Fibroblast of skin of left quadriceps (primary cell): ENCODE measurements at places on chromosomes 2 and 18.

DNA sequence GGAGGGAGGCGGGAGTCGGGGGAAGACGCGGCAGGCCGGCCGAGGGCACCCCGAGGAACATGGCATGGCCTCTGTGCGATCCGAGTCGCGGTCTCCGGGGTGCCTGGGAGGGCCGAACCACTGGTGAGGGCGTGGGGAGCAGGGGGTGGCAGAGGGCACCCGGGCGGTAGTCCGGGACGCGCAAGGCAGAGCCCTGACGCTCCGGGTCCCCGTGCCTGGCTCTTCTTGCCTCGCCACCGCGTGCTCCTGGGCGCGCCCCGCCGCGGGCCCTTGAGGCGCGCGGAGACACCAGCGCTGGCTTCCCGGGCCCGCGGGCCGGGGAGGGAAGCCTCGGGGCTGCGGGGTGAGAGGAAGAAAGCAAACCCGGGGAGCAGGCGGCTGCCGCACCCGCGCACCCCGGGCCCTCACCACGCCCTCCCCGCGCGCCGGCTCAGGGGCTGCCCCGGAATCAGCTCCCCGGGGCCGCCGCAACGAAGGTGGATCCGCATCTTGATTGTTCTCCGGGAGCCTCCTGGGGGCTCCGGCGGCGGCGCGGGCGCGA lies 4.3 kb downstream of the SOX11 start:
- DNase-seq, result no peak

GRCh38 chr2:239283961-239284795 lies 116.6 kb downstream of the HDAC4 start:
- DNase-seq, result no peak

DNA sequence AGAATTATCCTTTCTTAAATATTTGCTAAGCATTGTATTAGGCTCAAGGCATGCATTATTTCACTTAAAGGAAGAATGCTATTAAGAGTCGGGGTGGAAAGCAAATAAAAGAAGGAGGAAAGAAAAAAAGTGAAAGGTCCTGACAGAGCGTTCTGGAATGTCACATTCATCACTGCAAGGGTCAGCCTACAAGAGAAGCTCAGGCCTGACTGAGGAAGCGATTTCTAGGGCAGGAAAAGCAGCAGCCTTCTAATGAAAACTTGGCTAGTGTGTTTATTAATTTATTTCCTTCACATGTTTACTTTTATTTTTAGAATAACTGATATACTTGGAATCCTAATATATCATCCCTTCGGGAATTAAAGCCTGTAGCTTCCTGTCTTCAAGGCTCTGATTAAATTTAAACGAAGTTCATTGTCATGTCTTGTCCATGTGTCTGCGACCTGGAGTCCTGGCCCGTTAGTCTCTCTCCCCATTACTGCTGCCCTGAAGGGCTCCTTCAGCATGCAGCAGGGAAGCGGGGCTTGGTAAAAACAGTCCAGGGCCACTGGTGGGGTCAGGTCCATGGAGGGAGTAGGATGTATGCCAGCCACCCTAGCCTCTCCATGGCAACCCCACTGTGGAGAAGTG lies 119.2 kb upstream of the CCDC68 start:
- DNase-seq, result no peak

GRCh38 chr2:58634653-58635370 lies 393.7 kb upstream of the FANCL start:
- DNase-seq, result no peak

DNA sequence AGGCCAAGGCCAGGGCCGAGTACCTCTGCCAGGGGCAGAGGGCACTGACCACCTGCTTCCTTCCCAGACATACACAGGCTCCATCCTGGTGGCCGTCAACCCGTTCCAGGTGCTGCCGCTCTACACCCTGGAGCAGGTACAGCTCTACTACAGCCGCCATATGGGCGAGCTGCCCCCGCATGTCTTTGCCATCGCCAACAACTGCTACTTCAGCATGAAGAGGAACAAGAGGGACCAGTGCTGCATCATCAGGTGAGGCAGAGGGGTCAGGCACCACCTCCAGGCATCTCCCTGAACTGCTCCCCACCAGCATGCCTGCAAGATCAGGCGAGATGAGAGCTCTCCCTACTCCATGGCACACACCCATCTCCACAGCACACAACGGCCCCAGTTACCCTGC lies 31.1 kb downstream of the MYO7B start:
- no peak for DNase-seq

DNA sequence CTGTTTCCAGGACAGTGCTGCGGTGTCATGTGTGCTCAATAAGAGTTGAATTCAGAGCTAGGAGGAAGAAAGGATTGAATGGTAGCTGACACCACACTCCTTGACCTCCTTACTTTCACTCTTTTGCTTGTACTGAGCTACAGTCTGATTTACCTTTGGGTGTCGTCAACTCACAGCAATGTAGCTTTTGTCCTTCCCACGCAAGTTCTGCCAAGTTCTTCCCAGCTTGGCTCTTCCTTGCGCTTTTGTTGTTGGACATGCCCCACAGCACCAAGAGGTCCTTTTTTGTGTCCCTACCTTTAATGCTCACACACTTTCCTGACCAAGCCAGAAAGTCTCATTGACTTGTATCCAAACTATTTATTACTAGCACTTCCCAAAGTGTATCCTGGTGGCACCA lies 38.3 kb upstream of the ITGB6 start:
- DNase-seq, result no peak

DNA sequence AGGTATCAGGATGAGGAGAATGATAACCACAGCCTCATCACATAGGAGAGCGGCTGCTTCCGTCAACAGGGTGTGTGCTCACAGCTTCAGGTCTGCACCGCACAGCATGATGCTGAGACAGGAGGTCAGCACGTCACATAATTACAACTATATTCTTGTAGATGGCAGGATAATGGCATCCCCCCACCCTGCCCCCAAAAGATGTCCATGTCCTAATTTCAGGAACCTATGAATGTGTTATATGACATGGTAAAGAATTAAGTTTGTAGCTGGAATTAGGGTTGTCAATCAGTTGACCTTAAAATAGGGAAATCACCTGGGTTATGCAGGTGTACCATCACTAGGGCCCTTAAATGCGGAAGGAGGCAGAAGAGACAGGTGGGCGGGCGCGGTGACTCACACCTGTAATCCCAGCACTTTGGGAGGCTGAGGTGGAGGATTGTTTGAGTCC lies 73.9 kb downstream of the ARL4C start:
- no peak for DNase-seq

DNA sequence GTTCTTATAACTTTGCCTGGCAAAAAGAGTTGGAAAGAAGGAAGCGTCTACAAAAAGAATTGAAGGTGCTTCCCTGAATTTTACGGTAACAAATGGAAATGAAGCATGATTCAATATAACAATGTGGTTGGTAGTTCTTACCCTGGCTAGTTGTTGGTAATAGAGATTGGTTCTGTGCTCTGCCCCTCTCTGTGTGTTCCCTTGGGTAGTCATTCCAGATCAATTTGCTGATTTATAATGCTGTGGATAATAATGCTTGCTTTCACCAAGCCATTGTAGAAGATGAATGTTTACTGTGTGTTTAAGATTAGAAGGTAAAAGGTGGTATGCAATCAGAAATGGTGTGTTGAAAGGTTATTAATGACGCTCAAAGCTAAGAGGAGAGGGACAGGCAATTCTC lies 577.8 kb upstream of the NXPH2 start:
- DNase-seq, result no peak

DNA sequence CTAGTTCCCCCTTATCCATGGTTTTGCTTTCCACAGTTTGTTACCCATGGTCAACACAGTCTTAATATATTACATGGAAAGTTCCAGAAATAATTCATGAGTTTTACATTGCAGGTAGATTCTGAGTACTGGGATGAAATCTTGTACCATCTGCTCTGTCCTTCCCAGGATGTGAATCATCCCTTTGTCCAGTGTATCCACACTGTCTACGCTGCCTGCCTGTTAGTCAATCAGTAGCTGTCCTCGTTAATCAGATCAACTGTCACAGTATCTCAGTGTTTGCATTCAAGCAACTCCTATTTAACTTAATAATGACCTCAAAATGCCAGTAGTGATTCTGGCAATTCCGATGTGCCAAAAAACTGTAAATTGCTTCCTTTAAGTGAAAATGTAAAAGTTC lies 76.3 kb downstream of the DYNC1I2 start:
- DNase-seq, result no peak

- no peak for DNase-seq
Measured at GRCh38 chr2:187900021-187900420, 345.8 kb upstream of the TFPI start.

GRCh38 chr2:174683392-174683759 lies 80.9 kb downstream of the CHRNA1 start:
- DNase-seq, result no peak

DNA sequence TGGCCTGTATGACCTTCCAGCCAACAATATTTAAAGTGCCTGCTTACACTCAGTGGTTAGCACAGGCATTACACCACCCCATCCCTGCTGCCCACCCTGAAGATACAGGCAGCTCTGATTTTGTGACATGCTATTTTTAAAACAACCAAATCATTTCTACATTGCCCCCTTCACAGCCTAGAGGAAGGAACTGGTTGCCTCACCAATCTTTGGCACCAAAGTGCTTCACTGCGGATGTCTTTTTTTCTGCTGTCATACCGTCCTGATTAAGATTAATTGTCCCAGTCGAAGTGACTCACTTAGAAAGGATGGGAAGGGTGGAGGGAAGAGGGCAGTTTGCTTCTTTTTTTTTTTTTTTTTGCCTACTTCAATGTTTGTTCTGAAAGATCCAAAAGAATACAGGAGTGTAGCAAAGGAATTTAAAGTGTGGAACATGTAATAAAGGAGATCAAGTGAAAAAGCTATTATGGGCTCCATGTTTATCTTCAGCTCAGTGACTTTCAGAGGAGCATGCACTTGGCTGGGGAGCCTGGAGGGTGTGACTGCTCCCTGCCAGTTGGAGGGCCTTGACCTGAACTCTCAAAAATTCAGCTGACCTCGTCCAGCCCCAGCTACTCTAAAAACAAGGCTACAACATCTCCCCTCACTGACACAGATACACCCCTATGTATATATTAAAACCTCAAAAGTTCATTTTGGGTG lies 501.1 kb upstream of the TNP1 start:
- DNase-seq, result peak; percentile 89

- DNase-seq, result peak; percentile 75
Measured at GRCh38 chr2:173990970-173991819, 26.0 kb upstream of the SP3 start.

- DNase-seq, result no peak
Measured at GRCh38 chr2:128053331-128053730, 25.5 kb upstream of the SAP130 start.

DNA sequence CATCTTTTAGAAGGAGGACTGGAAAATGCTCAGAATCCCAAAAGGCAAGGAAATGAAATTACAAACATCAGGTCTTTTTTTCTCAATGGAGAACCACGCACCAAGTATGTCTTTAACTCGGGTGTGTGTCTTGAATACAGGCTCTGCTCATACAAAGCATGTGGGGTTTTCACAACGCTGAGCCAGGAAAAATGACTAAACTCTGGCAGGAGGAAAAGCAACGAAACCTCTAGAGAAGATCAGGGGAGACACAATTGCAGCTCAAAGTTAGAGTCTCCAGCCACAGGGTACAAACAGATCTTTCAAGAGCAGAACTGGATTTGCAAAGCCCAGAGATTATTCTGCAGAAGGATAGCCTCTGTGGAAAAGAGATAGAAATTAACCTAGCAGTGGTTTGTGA lies 42.8 kb upstream of the TPO start:
- no peak for DNase-seq

- peak; percentile 41 for DNase-seq
Measured at GRCh38 chr2:217666338-217666737, 336.5 kb downstream of the TNS1 start.

- no peak for DNase-seq
Measured at GRCh38 chr18:13019301-13019700, 28.1 kb downstream of the CEP192 start.

DNA sequence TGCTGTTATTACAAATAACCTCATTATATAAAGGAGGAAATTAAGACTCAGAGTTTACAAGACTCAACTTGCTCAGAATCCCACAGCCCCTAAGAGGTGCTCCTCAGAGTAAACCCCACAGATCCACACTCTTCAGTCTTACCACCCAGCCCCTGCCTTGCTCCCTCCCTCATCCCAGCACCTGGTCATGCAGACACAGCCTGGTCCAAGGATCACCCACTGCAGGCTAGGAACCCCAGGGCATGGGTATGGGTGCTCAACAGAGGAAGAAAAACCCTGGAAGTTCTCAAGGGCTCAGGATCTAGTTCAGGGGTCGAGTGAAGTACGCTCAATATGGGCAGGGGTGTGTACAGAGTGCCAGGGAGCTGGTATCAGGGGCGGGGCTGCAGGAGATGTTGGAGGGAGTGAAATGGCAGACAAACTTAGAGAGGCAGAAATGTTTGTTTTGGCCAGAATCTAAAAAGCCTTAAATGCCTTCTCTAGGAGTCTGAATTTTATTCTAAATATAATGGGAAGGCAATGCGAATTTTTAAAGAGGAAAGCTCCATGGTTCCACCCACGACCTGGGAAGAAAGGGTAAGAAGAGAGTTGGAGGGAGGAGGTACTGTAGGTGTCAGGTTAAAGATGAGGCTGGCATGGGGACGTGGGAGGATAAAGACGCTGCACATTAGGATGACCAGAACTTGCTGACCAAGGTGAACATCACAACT lies 79.1 kb upstream of the MGAT4A start:
- no peak for DNase-seq

DNA sequence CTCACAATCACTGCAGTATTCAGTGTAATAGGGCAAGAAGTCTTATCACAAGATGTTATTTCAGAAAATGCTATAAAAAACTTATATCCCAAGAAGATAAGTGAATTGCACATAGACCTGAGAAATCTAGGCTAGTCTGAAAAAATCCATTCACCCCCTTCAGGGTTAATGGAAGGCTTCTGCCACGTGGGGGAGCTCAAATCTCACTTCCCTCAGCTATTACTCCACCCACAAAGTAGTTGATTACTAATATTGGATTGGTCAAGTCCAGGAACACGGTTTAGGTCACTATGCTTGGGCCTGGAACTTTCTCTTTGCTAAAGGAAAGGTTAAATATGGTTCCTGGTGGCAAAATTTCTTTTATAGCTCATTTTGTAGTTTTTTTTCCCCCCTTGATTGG lies 51.2 kb upstream of the ADAM23 start:
- DNase-seq, result peak; percentile 17
